ENCODE measurements at places on chromosomes 3 and 15. TPM values are rescaled to one million over a fixed set of nuclear protein-coding genes. Genes with fewer than 3 reads are reported as not detected.

DNA sequence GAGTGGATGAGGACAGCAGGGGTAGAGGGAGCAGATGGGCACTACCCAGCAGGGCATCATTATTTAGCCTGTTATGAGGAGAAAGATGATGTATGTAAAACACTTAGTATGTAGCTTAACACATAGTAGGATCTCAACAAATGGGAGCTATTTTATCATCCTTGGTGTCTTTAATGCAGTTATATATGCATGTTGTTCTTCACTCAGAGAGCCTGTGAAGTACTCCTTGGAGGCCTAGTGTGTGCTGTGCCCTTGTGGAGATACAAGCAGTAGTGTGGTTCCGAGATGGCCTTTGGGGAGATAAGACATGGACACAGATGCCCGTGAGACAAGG, 124.2 kb downstream of the LIPC start:
- H3K27me3 ChIP-seq: no peaks in the 10 kb centered on the region
- H3K27ac ChIP-seq: no peak overlapping the region
- H3K36me3 ChIP-seq: no peaks in the 10 kb centered on the region

The ARPP21 gene
- total RNA-seq: 9.9 TPM

The ASB14 gene
- total RNA-seq: not detected

The SKOR1 gene
- 3.1 TPM for total RNA-seq

DNA sequence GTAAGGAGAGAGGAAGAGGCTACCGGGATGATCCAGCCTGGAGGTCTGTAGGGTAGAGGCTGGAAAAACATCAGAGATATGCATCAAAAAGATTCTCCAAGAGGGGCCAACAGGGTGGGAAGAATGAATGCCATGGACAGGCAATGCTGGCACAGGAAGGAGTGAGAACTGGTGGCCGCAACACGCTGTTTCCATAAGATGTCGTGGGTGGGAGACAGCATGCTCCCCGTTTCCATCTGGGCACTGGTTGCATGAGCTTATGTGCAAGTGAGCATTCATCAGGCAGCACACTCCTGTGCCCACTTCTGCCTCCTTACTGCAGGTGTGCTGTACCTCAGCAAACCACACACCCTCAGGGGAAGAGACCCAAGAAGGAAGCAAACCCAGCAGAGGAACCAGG, 59.4 kb downstream of the GABRB3 start:
- H3K4me1 ChIP-seq: no peaks in the 10 kb centered on the region
- no peak overlapping the region for H3K4me3 ChIP-seq
- no peaks in the 10 kb centered on the region for H3K27me3 ChIP-seq
- no peak overlapping the region for H3K27ac ChIP-seq

The HYKK gene
- 8.9 TPM for total RNA-seq
